Inflammatory macrophage (primary cell): ENCODE measurements at places on chromosomes 16 and 17.

GRCh38 chr16:25134166-25134700, 22.7 kb downstream of the LCMT1 start:
- peak; percentile 86 for DNase-seq

DNA sequence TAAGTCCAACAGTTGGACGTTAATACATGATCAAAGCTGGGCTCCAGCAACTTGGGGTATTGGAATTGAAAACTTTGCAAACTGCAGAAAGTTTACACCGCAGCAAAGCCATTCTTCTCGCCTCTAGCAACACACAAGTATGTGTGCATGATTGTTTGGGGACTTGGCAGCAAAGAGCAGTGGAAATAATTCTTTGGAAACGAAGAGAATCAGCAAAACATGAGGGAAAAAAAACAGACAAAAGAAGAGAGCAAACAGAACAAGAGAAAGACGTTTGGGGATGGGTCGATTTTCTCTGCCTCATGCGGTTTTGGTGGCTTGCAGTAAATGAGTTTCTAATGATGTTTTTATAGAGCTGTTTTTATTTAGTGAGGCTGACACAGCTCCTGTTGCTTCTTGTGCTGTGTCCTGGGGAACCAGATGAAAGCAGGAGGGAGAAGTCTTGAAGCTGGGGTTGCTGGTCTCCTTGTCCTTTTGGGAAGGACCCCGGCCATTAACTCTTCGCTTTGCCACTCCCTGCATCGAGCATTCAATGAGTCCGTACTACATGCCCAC, 502.9 kb downstream of the GRIN2A start:
- DNase-seq, result no peak

- no peak for DNase-seq
Measured at GRCh38 chr16:87436225-87437172, 44.4 kb downstream of the MAP1LC3B start.

- peak; percentile 43 for DNase-seq
Measured at GRCh38 chr17:1055751-1056645, 59.1 kb downstream of the TIMM22 start.

- DNase-seq, result no peak
Measured at GRCh38 chr17:78133179-78133951, 2.8 kb downstream of the TMC8 start.

GRCh38 chr17:31060791-31061550, 33.8 kb upstream of the NF1 start:
- DNase-seq, result peak; percentile 59

- DNase-seq, result no peak
Measured at GRCh38 chr16:85475233-85475632, 137.9 kb upstream of the GSE1 start.

GRCh38 chr16:85289760-85290625, 177.7 kb upstream of the CIBAR2 start:
- peak; percentile 24 for DNase-seq

GRCh38 chr17:4420692-4421131, 13.0 kb upstream of the SPNS3 start:
- peak; percentile 77 for DNase-seq

GRCh38 chr17:39114723-39115122, 36.7 kb downstream of the PLXDC1 start:
- DNase-seq, result no peak

DNA sequence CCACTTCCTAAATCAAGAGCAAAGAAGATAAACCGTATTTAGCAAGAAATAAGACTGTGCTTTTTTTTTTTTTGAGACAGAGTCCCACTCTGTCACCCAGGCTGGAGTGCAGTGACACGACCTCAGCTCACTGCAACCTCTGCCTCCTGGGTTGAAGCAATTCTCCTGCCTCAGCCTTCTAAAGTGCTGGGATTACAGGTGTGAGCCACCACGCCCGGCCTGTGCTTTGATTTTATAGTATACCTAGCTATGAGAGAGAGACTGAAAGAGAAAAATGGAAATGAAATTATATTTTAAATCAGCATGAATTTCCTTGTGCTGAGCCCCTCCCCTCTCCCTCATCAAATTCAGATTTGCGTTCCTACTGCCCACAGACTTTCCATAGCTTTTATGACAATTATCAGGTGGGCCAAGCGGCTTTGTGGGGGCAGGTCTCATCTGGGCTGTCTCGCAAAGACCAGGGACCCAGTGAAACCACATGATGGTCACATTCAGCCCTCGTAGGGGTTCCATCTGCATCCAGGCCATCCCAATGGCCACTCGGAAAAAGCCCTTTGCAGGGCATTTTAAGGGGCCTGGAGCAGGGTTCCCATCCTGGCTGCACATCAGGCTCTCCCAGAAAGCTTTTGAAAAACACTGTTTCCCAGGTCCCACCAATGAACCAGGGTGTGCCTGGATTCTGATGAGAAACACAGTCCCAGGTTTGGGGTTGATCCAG, 8.5 kb downstream of the CACNG1 start:
- no peak for DNase-seq

DNA sequence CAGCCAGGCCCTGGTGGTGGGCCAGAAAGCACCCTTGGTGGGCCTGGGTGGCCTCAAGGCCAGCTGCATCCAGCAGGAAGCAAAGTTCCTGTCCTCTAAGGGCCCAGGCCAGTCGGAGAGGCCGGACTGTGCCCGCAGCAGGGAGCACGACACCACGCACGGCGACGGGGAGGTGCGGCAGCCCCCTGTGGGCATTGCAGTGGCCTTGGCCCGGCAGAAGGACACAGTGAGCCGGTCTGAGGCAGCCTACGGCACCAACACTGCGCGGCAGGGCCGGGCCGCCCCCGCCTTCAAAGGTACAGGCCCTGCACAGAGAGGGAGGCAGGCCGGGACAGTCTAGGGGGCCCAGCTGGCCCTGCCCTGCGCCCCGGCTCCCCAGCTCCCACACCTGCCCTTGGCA, 48.0 kb downstream of the BAHCC1 start:
- DNase-seq, result no peak

- DNase-seq, result peak; percentile 61
Measured at GRCh38 chr17:39270923-39271322, 45.2 kb upstream of the STAC2 start.

- DNase-seq, result peak; percentile 87
Measured at GRCh38 chr17:68613739-68614298, 12.7 kb upstream of the FAM20A start.

GRCh38 chr17:56603486-56604238, 10.2 kb downstream of the NOG start:
- no peak for DNase-seq

DNA sequence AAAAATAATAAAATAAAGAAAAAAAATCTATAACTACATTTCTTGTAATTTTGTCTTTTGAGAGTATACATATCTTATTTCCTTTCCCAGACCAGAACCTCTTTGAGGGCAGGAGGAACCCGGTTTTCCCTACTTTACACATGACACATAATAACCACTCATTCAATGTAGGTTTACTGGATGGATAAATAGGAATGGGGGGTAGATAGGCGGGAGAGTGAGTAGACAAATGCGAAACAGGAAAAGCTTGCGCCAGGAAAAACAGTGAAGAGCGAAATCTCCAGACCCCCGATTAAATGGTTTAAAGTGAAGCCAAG, 515 bp upstream of the GOSR2 start:
- no peak for DNase-seq

GRCh38 chr16:4411684-4412083, 4.7 kb downstream of the CORO7 start:
- DNase-seq, result no peak

- DNase-seq, result no peak
Measured at GRCh38 chr16:64983963-64984362, 137.9 kb downstream of the CDH11 start.

- peak; percentile 56 for DNase-seq
Measured at GRCh38 chr16:19898924-19899604, 14.4 kb upstream of the GPRC5B start.

DNA sequence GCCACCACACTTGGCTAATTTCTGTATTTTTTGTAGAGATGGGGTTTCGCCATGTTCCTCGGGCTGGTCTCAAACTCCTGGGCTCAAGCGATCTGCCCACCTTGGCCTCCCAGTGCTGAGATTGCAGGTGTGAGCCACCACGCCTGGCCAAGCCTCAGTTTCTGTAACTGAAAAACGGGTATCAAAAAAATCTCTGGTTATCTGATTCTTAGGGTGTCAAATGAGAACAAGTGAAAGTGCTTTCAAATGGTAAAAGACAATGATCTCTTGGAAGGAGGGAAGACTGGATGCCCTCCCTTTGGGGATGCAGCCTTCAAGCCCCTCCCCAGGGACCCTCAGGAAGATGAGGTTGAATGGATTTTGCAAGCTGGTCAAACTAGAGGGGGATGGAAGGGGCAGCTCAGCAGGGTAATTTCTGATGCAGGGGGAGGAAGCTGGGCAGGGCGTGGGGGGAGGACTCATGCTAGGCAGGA, 22.3 kb downstream of the ARHGAP23 start:
- no peak for DNase-seq

DNA sequence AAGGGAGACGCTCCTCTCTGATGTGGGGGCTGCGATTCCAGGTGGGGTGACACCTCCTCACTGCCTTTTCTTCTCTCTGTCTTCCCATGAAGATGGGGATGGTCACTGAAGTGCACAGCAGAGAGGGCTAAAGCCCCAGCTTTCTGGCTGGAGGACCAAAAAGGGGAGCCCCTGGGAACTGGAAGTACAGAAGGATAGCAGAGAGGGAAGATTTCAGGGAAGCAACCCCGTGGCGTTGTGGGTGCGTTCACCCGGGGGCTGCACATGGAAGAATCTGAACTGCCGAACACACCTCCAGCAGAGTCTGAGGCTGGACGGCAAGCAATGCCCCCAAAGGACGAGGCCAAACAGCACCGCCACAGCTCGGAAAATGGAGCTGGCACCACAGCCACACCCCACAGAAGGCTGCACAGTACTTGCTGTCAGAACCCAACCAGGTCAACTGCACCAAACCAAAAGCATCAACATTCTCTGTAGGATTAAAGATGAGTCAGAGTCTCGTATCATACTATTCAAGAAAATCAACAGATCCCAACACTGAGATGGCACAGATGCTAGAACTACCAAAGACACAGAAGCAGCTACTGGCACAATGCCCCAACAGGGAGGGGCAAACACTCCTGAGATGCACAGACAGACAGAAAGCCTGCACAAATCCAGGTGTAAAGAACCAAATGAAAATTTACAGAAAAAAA, 49.9 kb downstream of the MAP1LC3B start:
- DNase-seq, result no peak

- DNase-seq, result peak; percentile 53
Measured at GRCh38 chr17:79087428-79088143, 13.0 kb downstream of the ENGASE start.

GRCh38 chr16:49835161-49835777, 20.6 kb downstream of the ZNF423 start:
- DNase-seq, result no peak

GRCh38 chr17:55694286-55694910, 28.3 kb downstream of the TMEM100 start:
- no peak for DNase-seq

GRCh38 chr17:33113276-33113990, 121.8 kb downstream of the SPACA3 start:
- no peak for DNase-seq

DNA sequence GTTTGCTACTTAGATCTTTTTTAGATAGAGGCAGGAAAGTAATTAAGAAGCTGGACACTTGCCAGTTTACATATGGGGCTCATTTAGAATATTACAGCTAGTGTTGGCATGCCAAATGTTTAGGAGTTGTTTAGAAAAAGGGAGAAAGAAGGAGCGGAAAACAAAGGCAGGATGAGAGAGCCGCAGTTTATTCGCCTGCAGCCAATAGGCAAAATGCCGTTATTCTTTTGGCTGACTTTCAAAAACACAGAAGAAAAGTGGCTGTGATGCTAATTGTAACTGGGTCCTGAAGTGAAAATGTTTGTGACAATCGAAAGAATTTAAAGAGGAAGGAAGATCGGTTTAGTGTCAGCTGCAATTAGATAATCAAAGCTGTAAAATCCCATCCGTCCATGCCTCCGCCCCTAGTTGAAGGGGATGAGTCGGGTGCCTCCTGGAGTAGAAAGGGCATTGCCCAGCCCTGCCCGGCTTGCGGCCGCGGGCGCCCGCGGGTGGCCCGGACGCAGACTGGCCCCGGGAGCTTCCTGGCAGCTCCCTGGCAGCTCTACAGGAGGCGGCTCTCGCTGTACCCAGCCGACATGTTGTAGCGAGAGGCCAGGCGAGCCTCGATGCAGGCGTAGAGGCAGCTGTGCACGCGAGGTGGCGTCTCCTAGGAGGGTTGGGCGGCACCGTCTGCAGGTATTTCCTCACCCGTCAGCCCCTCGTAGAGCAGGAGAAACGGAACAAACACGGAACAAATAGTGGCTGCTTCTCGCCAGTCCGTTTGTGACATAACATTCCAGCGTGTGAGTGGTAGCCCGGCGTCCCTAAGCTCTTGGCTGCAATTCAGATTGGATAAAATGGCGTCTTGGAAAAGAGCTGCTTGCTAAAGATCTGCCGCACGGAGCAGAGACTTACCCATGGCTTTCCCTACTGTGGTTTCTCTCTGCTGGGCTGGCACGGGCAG, 82.2 kb downstream of the TNRC6C start:
- peak; percentile 38 for DNase-seq

- DNase-seq, result peak; percentile 97
Measured at GRCh38 chr16:56609463-56609921, 1.1 kb downstream of the MT2A start.

GRCh38 chr17:34383216-34383615, 20.2 kb upstream of the CCL1 start:
- no peak for DNase-seq

GRCh38 chr17:39753514-39754160, 15.9 kb downstream of the GRB7 start:
- DNase-seq, result no peak

GRCh38 chr16:56421313-56421712, 4.0 kb downstream of the AMFR start:
- no peak for DNase-seq

DNA sequence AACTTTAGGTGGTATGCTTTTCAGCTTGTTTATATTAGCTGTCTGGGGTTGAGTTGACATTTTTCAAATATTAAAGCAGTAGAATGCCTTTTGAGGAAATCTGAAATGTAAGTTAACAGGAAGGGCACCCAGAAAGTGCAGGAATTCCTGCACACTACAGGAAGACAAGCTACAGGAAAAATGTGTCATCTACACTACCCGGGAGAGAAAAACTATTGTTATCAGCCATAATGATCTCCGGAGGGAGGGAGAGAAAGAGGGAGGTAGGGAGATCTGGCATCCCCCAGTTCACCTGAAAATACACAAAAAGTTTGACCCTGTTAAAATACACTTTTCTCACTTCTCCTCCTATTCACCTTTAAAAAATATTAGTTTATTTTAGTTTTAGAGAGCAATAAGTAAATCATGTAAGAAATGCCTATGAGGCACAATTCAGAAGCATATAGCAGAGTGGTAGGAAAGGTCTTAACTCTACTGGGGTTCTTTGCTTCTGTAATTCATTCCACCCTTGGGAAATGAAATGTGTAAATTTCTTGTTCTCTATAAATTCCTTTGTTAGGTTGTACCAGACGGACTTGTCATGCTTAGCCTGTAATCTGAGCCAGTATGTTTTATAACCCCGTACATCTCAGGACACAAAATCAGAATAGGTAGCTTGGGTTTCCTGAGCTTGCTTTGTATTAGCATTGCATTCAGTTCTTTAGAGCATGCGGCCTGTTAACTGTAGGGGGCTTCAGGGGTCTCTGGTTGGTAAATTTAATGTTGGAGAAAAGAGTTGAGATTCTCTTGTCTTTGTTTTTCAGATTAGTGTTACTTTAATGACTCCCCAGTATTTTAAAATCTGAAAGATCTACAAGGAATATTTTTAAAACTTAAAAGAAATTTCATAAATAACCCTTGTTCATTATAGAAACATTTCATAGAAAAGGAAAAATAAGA, 3.3 kb downstream of the MAP2K6 start:
- no peak for DNase-seq

- DNase-seq, result no peak
Measured at GRCh38 chr16:46693598-46693997, 4.1 kb downstream of the ORC6 start.
